Activated T-cell treated with anti-CD3 and anti-CD28 coated beads, Interleukin-2, amount 50 U/mL, for 1 hour (primary cell): ENCODE measurements at places on chromosomes 7 and 10.

- no peak for DNase-seq
Observed at GRCh38 chr10:69356187-69356586, 60.5 kb downstream of the TACR2 start.

DNA sequence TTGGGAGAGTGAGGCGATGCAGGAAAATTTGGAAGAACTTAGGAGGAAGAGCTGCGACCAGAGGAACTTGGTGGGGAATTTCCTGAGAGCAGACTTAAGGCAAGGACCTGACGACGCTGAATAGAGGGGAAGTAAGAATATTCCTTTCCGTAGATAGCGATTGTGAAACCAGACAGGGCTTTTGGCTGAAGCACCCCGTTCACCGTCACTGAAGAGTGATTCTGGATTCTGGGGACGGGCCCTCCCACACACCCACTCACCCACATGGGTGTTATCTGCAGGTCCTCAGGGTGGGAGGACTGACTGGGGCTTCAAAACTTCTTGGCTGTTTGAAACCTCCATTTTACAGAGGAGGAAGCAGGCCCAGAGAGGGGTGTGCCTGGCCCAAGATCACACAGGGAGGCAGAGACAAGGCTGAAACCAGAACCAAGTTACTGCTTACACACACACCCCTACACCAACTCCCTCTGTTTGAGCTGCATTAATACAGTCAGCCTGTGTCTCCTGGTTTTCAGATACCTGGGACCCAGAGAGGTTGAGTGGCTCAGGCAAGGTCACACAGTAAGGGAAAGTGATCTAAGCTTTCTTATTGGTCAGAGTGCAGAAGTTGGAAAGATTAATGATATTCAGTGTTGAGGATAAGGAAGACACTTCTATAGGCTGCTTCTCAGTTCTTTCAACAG, 37.2 kb upstream of the CDH23 start:
- no peak for DNase-seq

DNA sequence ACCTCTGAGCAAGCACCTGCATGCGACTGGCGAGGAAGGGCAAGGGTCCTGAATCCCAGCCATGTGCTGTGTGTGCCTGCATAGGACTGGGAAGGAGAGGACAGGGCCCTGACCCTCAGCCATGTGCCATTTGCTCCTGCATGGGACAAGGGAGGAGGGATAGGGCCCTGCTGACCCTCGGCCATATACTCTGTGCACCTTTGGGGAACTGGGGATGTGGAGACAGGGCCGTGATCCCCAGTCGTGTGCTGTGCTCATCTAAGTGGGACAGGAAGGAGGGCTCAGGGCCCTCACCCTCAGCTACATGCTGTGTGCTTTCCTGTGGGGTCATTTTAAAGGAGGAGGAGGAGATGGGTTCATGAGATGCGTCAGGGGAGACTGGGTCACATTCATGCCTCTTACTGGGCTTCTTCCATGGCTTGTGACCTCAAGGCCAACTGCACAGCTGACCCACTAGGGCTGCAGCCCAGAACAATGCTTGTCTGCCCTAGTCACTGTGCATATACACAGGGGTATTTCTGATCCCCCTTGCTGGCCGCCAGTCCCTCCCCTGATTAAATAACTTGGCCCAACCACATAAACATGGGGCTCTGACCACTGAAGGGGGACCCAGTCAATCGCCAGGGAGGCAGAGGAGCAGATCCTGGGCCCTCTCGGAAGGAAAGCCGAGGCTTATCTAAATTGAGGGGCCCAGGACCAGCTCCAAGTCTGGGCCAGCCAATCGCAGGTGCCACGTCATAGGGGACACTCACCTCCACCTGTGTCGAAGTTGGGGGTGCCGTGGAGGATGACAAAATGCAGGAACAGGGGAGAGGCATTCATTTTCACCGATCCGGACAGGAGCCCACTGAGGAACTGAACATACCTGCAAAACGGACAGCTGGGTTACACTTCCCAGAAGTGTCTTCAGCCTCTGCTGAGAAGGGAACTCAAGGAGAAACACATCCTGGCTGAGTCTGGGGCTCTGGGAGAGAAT, 167.3 kb downstream of the TNS3 start:
- DNase-seq, result no peak

- DNase-seq, result no peak
Observed at GRCh38 chr10:79495791-79496190, 16.5 kb upstream of the EIF5AL1 start.

- no peak for DNase-seq
Observed at GRCh38 chr10:77550378-77550777, 87.2 kb downstream of the KCNMA1 start.

DNA sequence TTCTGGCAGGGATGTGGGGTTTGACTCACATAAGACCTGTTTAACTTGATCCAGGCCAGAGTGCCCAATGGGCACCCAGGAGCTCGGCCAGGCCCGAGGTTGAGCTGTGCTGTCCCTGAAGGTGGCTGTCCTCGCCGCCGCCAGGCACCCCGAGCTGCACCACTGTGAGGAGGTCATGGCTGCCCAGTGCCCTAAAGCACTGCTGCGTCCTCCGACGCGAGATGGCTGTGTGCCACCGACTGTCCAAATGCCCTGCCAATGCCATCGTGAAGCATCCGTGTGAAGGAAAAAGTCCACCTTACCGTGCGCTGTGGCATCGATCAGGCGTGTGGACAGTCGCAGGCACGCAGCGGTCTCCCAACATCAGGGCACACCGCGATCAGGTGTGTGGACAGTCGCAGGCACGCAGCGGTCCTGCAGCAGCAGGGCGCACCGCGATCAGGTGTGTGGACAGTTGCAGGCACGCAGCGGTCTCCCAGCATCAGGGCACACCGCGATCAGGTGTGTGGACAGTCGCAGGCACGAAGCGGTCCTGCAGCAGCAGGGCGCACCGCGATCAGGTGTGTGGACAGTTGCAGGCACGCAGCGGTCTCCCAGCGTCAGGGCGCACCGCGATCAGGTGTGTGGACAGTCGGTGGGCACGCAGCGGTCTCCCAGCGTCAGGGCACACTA, 120.3 kb downstream of the VIPR2 start:
- no peak for DNase-seq

DNA sequence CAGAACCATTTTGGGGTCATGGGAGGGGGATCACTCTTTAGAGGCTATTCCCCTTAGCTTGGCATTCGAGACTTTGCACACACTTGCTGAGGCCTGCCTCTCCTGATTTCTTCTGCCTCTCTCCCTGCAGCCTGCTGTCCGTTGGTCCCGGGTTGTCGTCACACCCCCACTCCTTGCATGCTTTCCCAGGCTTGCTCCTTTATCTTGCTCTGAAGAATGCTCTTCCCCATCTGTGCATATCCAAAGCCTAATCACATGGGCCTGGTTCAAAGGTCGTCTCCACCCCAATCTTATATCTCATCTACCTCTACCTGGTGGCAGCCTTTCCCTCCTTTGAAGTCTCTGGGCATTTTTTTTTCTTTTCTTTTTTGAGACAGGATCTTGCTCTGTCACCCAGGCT, 24.3 kb upstream of the EMX2 start:
- no peak for DNase-seq

DNA sequence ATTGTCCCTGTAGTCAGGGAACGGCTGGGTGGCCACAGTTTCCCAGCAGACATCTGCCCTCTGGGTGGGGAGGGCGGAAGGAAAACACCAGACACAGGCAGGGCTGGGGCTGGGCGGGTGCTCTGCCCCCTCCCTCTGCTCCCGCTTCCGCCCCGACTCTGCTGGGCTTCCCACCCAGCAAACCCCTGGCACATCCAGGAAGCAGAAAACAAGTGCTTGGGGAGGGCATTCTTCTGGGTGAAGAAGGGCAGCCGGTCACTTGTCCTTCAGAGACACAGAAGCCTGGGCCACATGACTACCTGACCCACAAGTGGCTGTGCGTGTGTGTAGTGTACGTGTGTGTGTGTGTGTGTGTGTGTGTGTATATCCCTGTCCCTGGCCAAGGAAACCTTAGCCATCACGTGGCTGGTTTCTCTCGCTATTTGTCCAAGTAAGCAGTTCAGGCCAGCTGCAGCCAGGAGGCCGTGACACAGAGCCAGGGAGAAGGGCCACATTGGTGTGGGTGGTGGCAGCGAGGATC, 77.9 kb downstream of the ZMIZ1 start:
- DNase-seq, result no peak

GRCh38 chr10:131082991-131083481, 228.5 kb downstream of the TCERG1L start:
- DNase-seq, result no peak

DNA sequence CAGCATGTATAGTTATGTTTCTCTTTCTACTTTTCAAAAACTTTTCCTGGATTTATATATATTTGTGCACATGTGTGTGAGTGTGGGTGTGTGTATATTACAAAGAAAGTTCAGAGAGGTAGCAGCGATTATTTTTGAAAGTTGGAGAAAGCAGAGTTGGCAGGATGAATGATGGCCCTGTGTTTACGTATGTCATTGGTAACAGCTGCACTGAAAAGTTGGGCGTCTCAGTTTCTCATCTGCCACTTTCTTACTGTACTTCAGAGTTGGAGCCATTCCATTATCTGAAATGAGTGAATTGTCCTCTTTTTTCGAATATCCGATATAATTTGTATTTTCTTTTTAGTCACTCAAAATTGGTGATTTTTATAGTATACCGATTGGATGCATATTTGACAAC, 172.2 kb downstream of the CDK14 start:
- no peak for DNase-seq

DNA sequence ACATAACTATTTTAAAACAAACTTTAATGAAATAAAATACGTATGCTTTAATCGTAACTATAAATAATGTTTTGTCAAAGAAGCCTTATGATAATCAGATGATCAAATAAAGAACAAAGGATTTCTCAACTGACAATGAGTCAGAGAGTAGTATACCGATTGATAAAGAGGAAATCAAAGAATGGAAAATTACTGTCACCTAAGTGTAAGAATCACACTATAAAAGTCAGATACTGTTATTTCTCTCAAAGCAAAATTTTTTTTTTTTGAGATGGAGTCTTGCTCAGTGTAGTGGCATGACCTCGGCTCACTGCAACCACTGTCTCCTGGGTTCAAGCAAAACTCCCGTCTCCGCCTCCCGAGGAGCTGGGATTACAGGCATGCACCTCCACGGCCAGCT, 18.8 kb downstream of the DNAJC2 start:
- no peak for DNase-seq

DNA sequence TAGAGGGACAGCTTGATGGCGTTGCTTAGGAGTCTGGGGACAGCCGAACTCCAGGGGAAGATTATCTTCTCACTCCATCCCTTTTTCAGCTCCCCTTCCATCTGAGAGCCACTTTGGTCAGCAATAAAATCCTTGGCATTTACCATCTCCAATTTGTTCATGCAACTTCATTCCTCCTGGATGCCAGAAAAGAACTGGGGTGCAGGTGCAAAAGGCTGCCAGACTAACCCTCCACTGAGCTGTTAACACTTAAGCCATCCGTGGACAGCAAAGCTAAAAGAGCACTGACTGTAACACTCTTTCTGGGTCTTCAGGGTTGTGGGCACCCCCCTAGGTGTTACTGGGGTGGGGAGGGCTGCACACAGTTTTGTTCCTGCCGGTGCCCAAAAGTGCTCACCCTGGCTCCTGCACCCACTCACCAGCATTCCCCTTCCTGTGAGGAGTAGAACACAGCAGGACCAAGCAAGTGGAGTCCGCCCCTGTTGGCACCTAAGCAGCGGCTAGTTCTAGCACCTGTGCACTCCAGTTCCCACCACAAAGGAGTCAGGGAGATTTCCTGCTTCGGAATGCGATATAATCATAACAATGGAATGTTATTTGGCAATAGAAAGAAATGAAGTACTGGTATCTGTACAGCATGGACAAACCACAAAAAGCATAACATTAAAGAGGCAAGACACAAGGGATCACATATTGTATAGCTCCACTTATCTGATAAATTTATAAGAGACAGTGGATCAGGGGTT, 95.1 kb downstream of the NPY start:
- no peak for DNase-seq

DNA sequence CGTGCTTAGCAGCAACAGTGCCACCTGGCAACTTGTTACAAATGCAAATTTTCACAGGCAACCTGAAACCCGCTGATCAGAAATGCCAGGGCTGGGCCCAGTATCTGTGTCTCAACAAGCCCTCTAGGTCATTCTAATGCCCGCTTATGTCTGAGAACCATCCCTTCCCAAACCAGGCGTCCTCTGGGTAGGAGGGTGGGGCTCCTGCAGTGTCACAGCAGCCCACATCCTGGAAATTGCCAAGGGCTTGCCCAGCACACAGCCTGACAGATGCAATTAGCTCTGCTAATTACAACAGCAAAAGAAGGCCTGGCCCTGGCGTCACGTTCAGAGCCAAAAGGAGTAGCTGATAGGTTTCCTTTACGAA, 15.9 kb downstream of the ITPRIP start:
- DNase-seq, result no peak

GRCh38 chr10:17497446-17498030, 43.1 kb upstream of the ST8SIA6 start:
- no peak for DNase-seq

DNA sequence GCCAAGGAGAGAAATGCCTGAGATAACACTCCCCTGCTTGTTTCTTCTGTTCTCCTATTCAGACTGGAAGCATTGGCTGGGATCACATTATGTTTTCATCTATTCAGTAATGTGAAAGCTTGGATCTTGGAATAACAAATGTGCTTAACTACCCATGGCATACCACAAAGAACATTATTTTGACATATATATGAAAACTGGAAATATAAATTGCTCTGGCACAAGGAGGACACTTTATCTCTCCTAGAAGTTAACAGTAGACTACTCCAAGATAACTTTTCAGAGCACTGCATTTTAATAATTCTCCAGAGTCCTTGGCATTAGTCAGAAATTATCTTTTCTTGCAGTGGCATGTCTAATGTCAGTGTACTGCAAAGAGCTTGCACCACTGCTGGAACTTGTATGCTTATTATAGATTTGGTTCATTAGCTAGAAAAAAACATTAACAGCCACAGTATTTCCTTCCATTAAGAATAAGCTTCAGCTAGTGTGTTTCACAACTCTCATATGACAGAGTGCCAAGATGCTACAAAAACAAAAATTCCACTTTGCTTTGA, 169.3 kb upstream of the LRRN3 start:
- DNase-seq, result no peak

DNA sequence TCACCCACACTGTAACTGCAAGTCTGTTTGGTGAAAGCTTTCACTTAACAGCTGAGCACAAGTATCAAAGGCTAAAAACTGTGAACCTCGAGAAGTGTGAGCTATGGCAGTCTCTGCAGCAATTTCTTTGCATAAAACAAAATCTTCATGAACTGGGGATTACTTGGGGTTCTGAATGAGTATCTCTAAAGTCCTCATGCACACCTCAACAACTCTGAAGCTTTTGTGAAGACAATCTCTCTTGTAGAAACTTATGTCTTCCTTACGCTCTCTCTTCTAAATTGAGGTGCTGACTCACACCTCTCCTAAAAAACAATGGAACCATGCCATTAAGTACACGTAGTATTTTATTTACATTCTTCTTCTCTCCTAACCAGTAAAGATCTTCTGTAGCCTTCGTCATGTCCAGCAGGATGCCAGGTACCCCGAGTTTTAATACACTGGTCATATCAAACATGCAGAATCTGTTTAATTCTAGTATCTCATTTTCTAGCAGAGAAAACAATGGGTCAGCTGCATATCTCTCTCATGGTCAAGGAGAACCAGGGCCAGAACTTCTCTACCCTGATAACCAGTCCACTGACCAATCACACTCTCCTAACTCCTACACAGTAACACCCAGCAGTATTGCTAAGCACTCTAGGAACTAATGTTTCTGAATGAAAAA, 76.9 kb downstream of the UBE2H start:
- no peak for DNase-seq
